ENCODE measurements at places on chromosomes 13 and 19.

GRCh38 chr13:104592127-104592526, 1525.9 kb upstream of the SLC10A2 start:
- DNase-seq = no peak

DNA sequence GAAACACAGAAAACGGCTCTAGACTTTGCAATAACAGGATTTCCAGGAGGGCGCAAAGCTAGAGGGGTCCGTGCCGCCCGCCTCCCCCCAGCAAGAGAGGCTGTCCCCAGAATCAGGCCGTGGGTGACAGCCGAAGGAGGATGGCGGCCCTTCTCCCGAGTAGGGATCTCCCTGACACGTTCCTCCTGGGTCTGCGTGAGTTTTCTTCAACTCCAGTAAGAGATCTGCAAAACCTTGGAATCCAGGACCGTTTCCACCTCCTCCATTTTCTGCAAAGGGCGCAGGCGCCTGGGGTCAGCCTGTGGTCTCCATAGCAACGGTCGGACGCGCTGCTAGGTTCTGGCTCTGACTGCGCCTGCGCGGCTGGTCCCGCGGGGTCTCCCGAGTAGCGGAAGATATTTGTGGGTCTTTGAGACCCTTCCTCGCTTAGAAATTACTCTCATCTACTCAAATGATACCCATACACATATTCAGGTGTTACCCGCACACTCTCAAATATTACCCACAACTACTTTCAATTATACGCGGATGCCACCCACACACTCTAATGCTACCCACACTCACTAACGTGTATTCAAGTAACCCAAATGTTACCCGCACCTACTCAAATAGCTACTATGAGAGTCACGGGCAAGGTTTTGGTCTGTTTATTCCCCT, 2.1 kb downstream of the PNMA8C start:
- no peak for DNase-seq

- no peak for DNase-seq
Measured at GRCh38 chr19:1268226-1269064, 687 bp upstream of the CIRBP start.

GRCh38 chr13:98366010-98366409, 188.9 kb upstream of the RNF113B start:
- no peak for DNase-seq

- DNase-seq = no peak
Measured at GRCh38 chr13:77055158-77055557, 28.2 kb upstream of the FBXL3 start.

- no peak for DNase-seq
Measured at GRCh38 chr19:39251846-39252245, 3.2 kb upstream of the IFNL4 start.

DNA sequence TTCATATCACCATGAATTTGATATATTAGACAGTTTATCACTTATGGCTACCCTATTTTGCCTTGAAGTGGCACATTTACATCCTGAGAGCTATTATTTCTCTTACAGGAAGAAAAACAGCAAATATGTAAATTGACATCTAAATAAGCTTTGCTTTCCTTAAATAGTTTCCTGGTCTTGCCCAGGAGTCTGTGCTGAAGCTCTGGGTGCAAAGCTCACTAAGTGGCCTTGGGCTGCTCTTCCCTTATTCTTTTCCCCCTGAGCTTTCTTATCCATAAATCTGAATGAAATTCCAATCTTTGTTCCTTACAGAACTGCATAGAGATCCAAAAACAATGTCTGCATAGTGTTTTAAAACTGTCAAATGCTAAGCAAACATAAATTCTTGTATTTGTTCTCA, 56.3 kb downstream of the TNFSF13B start:
- DNase-seq = no peak

DNA sequence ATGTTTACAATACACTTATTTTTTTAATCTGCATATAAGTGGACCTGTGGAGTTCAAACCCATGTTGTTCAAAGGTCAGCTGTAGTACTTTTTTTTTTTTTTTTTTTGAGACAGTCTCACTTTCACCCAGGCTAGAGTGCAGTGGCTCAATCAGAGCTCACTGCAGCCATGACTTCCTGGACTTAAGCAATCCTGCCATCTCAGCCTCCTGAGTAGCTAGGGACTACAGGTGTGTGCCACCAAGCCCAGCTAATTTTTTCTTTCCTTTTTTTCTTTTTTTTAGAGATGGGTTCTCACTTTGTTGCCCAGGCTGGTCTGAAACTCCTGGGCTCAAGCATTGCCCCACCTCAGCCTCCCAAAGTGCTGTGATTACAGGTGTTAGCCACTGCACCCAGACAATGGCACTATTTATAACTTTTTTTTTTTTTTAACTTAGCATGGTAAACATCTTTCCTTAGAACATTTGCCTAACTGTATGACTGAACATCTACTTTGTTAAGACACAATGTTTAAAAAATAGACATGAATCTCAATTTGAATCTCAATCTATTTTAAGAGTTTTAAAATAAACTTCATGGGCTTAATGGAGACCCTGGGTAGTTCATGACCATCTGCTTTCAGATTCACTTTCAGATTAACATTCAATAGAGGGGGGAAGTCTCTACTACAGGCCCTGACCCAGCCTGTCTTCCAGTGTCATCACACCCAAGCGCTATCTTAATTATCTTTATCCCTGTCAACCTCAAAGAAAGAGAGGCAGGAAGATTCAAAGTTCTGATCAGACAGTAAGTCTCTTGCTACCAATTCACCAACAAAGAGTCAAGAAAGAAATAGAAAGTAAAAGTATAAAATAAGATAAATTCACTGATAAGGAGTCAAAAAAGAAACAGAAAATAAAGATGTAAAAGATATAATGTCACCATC, 97.7 kb upstream of the DOCK9 start:
- no peak for DNase-seq

- DNase-seq = no peak
Measured at GRCh38 chr19:13827656-13828055, 32.4 kb downstream of the ZSWIM4 start.

DNA sequence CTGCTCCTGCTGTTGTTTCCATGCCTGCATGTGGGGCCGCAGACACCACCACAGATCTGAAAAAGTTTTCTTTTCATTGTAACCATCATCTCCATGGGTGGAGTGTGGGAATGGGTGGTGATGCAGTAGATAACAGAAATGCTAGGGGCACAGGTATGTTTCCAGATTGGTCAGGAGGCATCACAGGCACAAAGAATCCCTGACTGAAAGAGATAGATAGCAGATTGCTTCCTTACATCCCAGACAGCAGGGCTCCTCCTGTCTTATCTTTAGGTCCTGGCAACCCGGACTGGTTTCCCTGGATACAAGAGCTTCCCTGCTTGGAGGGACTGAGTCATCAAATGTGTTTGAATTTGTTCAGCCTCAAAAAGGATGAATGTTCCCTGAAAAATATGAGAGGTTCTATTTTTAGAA, 1937.6 kb downstream of the PCDH9 start:
- DNase-seq = no peak

DNA sequence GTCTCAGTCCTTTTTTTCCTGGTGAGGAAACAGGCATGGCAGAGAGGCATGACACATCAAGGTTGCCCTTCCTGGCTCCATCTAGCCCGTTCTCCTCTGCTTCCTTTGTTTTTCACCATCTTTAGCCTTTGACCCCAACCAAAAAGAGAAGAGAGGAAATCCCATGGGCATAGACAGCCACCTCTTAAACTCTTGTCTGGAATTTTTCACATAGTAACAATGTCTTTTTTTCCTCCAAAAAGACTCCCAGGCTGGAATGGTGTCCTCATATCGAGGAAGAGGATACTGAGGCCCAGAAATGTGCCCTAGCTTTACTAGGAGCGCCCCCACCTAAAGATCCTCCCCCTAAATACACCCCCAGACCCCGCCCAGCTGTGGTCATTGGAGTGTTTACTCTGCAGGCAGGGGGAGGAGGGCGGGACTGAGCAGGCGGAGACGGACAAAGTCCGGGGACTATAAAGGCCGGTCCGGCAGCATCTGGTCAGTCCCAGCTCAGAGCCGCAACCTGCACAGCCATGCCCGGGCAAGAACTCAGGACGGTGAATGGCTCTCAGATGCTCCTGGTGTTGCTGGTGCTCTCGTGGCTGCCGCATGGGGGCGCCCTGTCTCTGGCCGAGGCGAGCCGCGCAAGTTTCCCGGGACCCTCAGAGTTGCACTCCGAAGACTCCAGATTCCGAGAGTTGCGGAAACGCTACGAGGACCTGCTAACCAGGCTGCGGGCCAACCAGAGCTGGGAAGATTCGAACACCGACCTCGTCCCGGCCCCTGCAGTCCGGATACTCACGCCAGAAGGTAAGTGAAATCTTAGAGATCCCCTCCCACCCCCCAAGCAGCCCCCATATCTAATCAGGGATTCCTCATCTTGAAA, at the start of gene GDF15:
GDF15 (plus strand) TSS at position 484 of the 868 bp plus-strand sequence; CDS start at position 516, 32 bp downstream.
- DNase-seq = no peak

GRCh38 chr19:21022996-21023395, 2.5 kb downstream of the ZNF430 start:
- no peak for DNase-seq

DNA sequence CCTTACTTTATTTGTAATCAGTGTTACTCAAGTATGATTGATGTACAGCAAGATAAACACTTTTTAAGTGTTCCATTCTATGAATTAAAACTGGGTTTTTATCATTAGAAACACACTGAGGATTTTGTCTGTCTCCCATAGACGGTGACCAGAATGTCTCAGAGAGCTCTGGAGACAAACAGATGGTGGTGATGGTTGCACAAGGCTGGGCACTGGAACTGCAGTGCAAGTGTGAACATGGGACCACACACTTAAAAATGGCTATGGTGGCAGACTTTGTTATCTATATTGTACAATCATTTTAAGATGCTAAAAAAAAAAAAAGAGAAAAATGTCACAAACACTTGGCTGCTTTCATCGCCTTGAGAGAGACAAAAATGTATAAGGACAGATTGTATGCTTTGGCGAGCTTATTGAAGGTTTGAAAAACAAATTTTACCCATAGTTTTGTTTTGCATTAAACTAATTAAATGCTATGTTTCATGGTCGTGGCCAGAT, 273.0 kb downstream of the SHISA2 start:
- no peak for DNase-seq
